ENCODE measurements at places on chromosomes 2 and 18.

DNA sequence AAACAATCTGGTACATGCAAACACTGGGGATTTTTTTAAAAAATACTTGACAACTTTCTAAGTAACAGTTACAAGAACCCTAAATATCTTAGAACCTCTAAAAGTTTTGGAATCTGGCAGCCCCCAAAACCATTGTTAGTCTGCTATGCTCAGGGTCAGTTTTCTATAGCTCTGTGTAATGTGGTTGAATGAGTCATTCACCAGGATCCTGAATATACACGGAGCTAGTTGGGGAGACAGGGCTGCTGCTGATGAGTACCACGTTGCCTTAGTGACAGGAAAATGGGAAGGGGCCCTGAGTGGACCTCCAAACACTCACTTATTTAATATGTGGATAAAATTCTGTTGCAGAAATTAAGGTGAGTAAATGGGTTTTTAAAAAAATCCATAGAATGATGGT is 36.9 kb upstream of the TANC1 start:
- DNase-seq = no peak

DNA sequence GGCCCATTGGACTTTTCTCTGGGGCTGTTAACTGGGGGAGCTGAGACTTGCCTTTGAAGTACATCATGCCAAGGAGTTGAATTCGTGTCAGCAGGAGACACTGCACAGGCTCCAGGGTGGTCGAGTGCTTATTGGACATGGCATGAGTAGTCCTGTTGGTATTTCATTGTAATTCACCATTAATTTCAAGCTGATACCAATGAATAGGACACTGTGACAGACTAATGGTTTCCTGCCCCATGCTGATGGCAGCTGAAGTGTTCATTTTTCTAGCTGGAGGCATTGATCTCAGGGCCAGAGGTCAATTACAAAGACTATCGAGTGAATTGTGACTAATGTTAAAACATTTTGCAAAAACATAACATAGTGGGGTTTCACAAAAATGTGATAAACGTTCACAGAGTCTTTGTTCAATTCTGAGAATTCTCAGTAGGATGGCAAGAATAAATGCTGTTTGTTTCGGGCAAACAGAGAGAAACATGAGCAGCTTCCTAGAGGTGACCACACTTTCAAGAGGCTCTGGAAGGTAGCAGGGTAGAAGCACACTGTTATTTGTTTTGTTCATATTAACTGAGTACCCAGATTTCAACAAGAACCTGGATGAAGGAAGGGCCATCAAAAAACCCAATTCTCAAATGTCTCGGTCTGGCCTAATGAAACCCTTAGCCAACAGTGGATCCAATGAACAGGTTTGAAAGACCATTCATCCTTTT is 90.6 kb upstream of the ARL4C start:
- no peak for DNase-seq

DNA sequence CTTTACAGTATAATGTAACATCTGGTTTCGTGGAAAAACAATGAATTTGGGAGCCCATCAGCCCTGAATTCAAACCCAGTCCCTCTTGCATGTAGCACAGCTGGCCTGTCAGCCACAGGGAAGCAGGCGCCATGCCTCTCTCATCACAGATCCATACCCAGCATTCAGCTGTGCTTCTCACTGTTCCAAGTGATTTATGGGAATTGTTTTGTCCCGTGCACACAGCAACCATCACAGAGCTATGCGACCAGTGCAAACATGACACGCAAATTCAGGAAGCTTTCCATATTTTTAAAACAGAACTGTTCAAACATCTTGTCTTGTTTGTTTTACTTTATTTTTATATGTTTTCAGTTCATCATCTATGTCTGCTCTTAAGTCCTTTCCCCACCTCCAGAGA is 496.1 kb downstream of the EIPR1 start:
- no peak for DNase-seq

- no peak for DNase-seq
Observed at GRCh38 chr2:55102056-55102812, 52.0 kb upstream of the RTN4 start.

DNA sequence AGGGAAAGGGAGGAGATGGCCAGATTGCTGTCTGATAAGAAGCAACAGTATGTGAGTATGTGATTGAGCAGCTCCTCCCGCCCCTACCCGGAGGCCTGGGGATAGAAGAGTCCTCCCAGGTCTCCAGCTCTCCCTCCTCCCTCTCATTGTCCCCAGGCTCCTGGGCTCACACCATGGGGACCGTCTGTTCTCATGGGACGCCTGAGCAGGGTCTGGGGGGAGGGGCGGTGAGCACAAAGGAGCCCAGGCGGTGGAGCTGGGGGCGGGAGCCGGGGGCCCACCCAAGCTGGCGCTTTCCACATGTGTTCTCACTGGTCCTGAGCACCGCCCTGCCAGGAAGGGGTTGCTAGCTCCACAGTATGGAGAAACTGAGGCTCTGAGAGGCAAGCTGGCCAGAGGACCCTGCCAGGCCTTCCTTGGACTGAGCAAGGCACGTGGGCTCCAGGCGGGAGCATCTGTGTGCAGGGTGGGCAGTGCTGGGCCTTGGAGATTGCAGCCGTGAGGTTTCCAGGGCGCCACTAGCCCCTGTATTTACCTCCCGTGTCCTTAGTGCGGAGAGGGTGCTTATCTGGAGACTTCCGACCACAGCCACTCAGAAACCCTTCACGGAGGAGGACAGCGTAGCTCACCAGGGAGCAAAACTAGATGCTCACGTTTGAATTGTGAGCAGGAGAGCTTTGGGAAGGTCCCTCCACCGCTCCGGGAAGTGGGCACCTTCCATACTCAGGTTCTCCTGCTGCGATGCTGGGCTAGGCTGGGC is 37.4 kb downstream of the PDIA6 start:
- DNase-seq = no peak

GRCh38 chr18:57811477-57812125 is 8.5 kb upstream of the ATP8B1 start:
- DNase-seq = no peak

- DNase-seq = no peak
Observed at GRCh38 chr18:64674694-64675093, 525.8 kb upstream of the LINC00305 start.

GRCh38 chr2:64203131-64203857 is 59.1 kb upstream of the PELI1 start:
- DNase-seq = no peak

DNA sequence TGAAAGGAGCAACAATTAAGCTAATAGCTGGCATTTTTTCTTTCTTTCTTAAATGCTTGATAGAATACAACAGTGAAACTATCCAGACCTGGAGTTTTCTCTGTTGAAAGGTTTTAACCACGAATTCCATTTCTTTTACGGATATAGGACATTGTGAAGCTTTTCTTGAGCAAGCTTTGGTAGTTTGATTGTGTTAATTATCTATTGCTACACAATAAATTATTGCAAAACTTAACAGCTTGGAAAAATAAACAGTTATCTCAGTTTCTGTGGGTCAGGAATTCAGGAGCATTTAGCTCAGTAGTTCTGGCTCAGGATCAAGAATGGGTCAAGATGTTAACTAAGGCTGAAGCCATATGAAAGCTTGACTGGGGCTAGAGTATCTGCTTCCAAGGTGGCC is 11.7 kb downstream of the PHOSPHO2 start:
- no peak for DNase-seq

- DNase-seq = no peak
Observed at GRCh38 chr18:44724105-44724778, 43.6 kb downstream of the SETBP1 start.

GRCh38 chr2:26752656-26753055 is 11.4 kb upstream of the SLC35F6 start:
- DNase-seq = no peak

- DNase-seq = no peak
Observed at GRCh38 chr2:134335601-134336000, 81.7 kb downstream of the MGAT5 start.

DNA sequence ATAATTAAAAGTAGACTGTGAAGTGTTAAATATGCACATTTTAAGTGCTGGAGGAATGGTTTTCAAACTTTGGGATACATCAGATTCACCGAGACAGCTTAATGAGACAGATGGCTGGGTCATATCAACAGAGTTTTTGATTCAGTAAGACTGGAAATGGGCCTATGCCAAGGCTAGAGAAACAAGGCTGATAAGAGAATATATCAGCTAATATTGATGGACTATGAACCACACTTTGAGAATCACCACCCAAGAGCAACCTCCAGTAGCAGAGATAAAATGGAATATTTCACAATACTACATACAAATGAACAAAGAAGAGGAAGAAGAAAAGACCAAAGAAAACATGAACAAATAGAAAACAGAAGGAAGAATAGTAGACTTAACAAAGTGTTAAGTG is 450.2 kb upstream of the KLHL29 start:
- DNase-seq = no peak

DNA sequence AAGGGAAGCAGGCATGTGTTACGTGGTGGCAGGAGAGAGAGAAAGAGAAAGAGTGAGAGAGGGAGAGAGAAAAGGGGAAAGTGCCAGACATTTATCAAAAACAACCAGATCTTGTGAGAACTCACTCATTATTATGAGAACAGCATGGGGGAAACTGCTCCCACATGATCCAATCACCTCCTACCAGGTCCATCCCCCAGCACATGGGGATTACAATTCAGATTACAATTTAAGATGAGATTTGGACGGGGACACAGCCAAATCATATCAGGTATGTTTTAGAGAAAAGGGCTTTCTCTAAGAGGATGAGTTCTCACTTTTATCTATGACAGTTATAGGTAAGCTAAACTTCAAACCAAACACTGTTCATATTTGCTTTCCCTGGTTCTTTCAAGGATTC is 597.3 kb upstream of the PIK3C3 start:
- DNase-seq = no peak

DNA sequence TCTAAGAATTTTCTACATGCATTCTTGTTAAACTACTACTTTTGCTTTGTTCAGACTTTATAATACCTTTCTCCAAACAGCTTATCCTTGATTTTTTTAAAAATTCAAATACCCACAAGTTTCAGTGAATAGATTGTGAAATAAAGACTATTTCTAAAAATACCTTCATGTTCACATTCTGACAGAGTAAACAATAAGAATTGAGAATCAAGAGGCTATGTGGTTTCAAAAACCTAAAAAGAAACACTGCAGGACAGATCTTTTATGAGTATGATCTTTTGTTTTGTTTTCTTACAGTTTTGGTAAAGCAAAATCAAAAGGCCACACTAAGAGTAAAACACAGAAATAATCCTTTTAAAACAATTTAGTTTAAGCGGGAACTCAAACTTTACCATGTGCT is 21.2 kb downstream of the ALS2 start:
- DNase-seq = no peak

DNA sequence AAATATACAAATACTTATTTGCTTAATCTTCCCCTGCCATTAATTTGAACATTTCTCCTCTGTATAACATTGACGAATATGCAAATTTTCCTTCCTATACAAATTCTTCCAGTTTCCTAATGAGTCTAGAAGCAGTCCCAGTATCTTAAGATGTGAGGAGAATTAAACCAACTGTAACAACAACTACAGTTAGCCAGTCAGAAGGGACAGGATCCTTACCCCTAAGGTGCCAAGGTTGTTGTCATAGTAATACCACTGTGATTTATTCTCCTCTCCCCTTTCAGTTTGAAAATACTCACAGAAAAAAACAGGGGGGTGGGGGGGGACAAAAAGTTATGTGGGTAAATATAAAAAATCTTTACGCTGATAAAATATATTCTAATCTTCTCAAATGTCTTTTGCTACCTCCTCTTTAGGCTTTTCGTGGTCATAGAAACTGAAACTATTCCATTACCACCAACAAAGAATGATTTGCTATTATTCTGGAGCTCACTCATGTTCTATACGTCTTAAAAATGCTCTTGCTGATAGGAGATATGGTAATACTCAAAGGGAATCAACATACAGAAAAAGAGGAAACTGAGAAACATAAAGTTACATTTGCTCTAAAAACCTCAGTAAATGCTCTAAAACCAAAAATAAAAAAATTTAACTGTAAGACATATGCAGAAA is 107.6 kb downstream of the MEMO1 start:
- DNase-seq = no peak

DNA sequence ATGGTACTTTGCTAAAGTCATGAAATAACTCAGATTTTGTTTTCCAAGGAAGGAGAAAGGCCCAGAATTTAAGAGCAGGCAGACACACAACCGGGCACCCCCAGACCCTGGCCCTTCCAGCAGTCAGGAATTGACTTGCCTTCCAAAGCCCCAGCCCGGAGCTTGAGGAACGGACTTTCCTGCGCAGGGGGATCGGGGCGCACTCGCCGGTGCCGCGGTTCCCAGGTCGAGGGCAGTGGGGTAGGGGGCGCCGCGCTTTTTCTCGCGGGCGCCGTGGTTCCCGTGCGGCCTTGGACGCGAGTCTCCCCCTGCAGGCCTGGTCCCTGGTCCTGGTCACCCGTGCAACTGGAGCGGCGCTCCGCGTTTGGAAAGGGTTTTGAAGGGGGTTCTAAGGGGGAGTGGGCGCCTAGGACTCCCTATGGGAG is 1.2 kb downstream of the ZNF236 start:
- no peak for DNase-seq

GRCh38 chr2:173664513-173664910 is 300.7 kb downstream of the SP3 start:
- DNase-seq = no peak

GRCh38 chr18:58012356-58012755 is 31.7 kb upstream of the NEDD4L start:
- no peak for DNase-seq

GRCh38 chr18:7020995-7021777 is 96.4 kb downstream of the LAMA1 start:
- no peak for DNase-seq

- DNase-seq = no peak
Observed at GRCh38 chr2:42010743-42011298, 37.0 kb upstream of the PKDCC start.

DNA sequence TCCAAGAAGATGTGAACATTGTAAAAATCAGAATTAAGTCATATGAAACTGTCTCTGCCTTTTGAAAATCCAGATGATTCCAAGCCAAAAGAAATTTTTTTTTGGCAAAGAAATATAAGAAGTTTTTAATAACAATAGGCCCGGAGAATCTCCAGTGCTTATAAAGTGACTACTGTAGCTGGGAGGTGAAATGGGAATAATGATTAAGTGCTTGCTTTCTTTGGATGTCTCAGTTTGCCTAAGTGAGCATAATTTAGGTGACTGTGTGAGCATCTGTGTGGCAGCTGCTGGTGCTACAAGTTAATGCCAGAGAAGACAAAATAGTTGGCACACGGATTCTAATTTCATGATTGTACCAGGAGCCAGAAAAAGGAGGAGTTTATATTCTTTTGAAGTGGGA is 185.0 kb downstream of the LTBP1 start:
- DNase-seq = no peak

DNA sequence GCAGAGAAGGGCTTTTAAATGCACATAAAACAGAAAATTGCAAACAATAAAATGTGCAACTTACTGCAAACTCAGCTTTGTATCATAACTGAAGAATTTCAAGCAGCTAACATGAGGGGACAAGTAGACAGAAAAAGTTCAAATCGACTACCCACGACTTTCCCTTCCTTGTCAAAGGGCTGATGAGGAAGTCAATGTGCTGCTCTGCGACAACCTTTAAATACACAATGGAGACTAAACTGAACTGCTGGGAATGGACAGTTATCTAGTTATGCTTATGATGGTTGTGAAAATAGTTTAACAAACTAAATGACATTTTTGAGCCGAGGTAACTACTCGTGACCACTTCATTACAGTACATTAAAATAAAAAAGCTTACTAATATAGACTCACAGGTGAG is 84.1 kb downstream of the INO80D start:
- no peak for DNase-seq

- DNase-seq = no peak
Observed at GRCh38 chr2:65231121-65231520, 3.5 kb downstream of the ACTR2 start.
